Dermis microvascular lymphatic vessel endothelial cell (primary cell): ENCODE measurements at places on chromosomes 4 and X. TPM values are rescaled to one million over a fixed set of nuclear protein-coding genes. Genes with fewer than 3 reads are reported as not detected.

- peak; percentile 35 for DNase-seq
Observed at GRCh38 chr4:41709844-41710481, 38.6 kb downstream of the PHOX2B start.

GRCh38 chr4:7854697-7855370 is 84.8 kb downstream of the AFAP1 start:
- DNase-seq = no peak

UGT2B11 gene
- not detected in 2 replicates for total RNA-seq

ASB12 gene
- total RNA-seq = under 0.01 TPM in 1 of 2 replicates, not detected in the other

DNA sequence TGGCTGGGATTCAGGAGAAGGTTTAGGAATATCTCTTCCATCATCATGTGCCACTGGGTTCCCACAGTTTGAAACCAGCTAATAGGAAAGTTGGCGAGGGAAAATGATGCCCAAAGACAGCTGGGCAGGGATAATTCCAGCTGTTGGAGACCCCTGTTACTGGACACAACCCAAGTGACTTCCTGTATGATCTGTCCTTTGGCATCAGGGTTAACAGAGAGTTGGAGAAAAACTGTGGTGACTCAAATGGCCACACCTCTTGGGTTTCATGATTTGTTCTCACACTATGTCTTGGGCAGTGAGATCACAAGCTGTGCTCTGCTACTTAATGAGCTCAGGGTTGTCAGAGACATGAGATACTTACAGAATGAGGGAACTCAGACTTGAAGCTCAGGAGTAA is 3.8 kb downstream of the FGF16 start:
- DNase-seq = no peak

- DNase-seq = no peak
Observed at GRCh38 chrX:150845091-150845490, 53.4 kb downstream of the CD99L2 start.

- DNase-seq = peak; percentile 2
Observed at GRCh38 chrX:24728530-24728929, 34.8 kb downstream of the POLA1 start.

- DNase-seq = no peak
Observed at GRCh38 chr4:106796876-106797275, 239.2 kb downstream of the DKK2 start.

GRCh38 chr4:22607382-22607781 is 85.4 kb upstream of the GBA3 start:
- peak; percentile 18 for DNase-seq

NRK gene
- 0.25 and 0.26 TPM in 2 replicates for total RNA-seq

DNA sequence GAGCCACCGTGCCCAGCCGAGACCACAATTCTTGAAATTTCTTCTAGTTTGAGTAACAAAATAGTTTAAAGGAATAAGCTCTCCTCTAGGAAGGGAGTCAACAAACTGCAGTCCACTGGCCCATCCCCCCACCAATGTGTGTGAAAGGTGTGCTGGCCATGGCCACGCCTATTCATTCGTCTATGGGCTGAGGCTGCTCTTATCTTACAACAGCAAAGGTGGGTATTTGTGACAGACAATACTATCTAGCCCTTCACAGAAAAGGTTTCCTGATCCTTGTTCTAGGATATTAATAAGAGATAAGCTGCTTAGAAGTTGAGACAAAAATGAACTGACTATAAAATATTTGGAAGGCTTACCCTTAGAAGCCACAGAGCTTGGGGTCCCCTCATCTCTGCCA is 41.2 kb downstream of the BEND2 start:
- no peak for DNase-seq

DNA sequence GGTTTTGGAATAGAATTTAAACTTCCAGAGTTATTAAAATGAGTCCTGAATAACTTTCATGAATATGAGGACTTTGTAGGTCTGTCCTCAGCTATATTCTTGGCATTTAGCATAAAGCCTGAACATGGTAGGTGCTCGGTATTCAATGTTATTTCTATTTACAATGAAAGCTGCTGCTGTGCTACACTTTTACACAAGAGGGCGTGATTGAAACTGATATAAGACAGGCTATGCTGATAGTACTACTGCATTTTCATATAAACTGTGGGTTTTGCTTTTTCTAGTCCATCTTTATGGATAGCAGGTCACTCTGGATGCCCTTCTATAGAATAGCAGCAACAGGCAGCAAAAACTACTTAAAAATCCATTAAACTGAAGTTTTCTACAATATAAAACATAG is 12.3 kb upstream of the GNPDA2 start:
- DNase-seq = peak; percentile 7

- DNase-seq = no peak
Observed at GRCh38 chr4:182344968-182345367, 101.8 kb downstream of the TENM3 start.

- no peak for DNase-seq
Observed at GRCh38 chrX:54043056-54043455, 1.2 kb downstream of the PHF8 start.

TMEM33 gene
- 36.5 and 49.9 TPM in 2 replicates for total RNA-seq
